Activated T-cell treated with anti-CD3 and anti-CD28 coated beads, Interleukin-2, amount 50 U/mL, for 1 hour (primary cell): ENCODE measurements at places on chromosomes 6 and 20.

- DNase-seq = no peak
Measured at GRCh38 chr6:154605178-154605881, 94.8 kb upstream of the CNKSR3 start.

DNA sequence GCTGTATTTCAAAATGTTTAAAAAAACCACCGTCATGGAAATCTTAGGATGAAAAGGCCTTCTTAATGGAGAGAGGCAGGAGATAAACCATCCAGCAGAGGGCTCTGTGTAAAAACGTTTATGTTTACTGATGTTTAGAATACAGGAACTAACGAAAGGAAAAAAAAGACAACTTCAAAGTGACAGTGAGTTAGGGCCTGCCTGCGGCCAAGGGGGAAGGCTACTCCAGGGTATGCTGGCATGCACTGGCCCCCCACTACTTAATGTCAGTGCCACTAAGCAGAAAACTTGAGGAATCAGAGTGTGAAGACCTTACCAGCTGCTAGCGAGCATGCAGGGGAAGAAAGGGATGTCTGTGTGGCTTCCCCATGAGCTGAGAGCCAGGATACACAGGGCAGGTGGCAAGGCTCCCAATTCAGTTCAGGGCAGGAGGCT, 47.7 kb downstream of the AKAP7 start:
- peak; percentile 46 for DNase-seq

GRCh38 chr20:61699495-61700374, 365.9 kb downstream of the TAF4 start:
- no peak for DNase-seq

- no peak for DNase-seq
Measured at GRCh38 chr6:56765494-56765893, 122.8 kb upstream of the DST start.

GRCh38 chr20:33889312-33889711, 78.2 kb downstream of the CHMP4B start:
- no peak for DNase-seq

DNA sequence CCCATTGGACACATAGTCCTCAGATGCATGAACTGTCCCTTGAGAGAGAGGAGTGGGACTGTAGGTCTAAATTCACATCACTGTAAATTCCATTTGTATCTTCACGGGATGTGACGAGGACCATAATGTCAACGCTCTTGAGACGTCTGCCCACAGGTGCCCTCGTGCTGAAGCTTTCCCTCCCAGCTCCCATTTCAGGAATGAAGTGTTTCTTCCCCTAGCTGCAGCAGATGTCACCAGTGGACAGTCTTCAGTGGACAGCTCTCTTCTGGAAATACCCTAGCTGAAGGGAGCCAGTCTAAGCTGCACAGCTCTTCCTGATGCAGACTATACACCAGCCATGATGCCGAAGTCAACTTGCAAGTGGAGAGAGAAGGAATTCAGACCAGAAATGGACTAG, 217.4 kb upstream of the ECI2 start:
- no peak for DNase-seq

DNA sequence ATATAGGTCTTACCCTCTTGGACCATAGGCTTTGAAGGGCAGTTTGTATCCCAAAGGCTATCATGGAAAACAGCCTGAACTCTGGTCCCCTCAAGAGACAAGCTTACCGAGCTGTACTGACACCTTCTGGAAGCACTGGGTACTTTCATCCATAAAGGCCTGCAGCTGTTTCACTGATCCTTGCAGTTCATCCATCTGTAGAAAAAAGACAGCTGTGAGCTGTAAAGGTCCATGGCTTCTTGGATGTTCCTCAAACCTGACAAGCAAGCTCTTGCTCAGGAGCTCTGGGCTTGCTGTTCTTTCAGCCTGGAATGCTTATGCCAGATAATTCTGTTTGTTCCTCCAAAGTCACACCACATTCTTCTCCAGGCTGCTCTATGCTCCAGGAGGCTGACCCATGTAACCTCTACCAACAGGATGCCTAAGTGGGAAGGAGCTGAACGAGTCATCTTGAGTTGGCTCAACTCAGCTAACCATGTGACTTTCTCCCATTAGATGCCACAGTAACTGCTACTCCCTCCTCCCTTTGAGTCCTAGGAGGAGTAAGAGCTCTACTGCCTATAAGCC, 8.8 kb upstream of the NDRG3 start:
- DNase-seq = peak; percentile 28

DNA sequence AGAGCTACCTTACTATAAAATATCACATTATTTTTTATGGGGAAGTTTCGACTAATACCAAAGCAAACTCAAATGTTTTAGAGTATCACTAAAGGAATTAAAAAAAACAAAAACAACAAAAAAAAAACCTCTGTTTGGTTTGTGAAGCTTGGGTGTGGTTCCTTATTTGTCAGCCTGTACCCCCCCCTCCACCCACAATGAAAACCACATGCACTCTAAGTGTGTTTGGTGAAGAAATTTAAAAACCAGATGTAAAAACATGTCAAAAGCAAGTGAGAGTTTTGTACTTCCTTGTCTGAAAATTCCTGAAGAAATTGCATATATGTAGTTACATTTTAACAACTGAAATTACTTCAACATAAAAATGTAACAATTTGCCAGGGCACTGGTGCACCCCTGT, 3.1 kb downstream of the STK38 start:
- DNase-seq = no peak

- no peak for DNase-seq
Measured at GRCh38 chr6:100475554-100476320, 11.0 kb upstream of the SIM1 start.

- no peak for DNase-seq
Measured at GRCh38 chr6:89944181-89944755, 50.0 kb downstream of the GJA10 start.

- no peak for DNase-seq
Measured at GRCh38 chr20:11982289-11982954, 64.7 kb downstream of the BTBD3 start.
